ENCODE measurements at places on chromosomes 12 and 14. TPM values are rescaled to one million over a fixed set of nuclear protein-coding genes. Genes with fewer than 3 reads are reported as not detected.

The KERA gene
- not detected for polyA plus RNA-seq

The EMP1 gene
- 1.5 TPM for polyA plus RNA-seq

The SLC25A47 gene
- polyA plus RNA-seq: not detected

- no peak for DNase-seq
Measured at GRCh38 chr14:51244591-51244990, 4.5 kb downstream of the TMX1 start.

- no peak for DNase-seq
Measured at GRCh38 chr12:53739214-53740129, 12.2 kb upstream of the CALCOCO1 start.

- no peak for DNase-seq
Measured at GRCh38 chr12:81800298-81801148, 41.4 kb upstream of the PPFIA2 start.

Measured in immature natural killer cell (primary cell).